Stimulated activated naive B cell treated with anti-CD40 and anti-IgM and Interleukin-4, amounts not matched to agents 10 μg/mL and 1 μg/mL and 100 μg/mL, for 72 hours (primary cell): ENCODE measurements at places on chromosomes 3 and 15.

DNA sequence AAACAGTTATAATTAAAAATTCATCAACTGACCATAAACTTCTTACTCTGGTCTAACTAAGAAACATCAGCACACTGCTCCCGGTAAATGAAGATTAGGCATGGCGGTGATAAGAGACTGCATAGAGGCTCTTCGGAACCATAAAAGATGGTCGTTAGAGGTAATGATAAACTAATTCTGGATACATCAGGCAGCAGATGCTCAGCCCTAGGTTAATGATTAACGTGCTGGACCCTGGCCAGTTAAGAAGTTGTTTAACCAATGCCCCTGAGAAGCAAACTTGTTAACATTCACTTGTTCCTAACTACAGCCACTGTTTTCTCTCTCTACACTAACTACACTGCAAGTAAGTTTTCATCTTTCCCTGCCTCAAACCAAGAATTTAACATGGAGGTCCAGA is 111.5 kb downstream of the PDZRN3 start:
- H3K27ac ChIP-seq, result no peak overlapping the region
- H3K4me3 ChIP-seq, result no peak overlapping the region
- DNase-seq, result no peak
- no peaks in the 10 kb centered on the region for H3K27me3 ChIP-seq

- no peak for DNase-seq
- H3K36me3 ChIP-seq, result no peaks in the 10 kb centered on the region
- no peak overlapping the region for H3K27ac ChIP-seq
- H3K4me1 ChIP-seq, result no peaks in the 10 kb centered on the region
Observed at GRCh38 chr3:62090066-62090465, 283.3 kb downstream of the FEZF2 start.

DNA sequence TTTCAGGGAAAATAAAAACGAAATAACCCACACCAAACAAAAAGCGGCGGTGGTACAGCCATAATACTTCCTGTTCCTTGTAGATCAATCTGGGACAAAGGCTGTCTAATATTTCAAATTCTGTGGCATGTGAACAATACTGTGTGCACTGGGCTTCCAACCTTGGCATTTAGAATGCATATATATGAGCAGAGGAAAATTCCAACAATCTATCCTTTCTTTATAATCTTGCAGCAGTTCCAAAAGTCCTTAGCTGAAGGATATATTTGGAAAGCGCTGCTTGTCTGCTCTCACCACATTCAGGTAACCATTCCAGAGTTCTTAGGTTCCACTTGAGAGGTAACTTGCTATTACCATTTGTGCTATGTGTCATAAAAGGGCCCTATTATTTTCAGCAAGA is 231.8 kb downstream of the RBMS3 start:
- H3K27me3 ChIP-seq, result peaks cover 13% of the 10 kb centered on the region
- H3K27ac ChIP-seq, result no peak overlapping the region
- H3K4me1 ChIP-seq, result peaks cover 15% of the 10 kb centered on the region
- no peak overlapping the region for H3K4me3 ChIP-seq
- no peak for DNase-seq
- no peaks in the 10 kb centered on the region for H3K36me3 ChIP-seq

DNA sequence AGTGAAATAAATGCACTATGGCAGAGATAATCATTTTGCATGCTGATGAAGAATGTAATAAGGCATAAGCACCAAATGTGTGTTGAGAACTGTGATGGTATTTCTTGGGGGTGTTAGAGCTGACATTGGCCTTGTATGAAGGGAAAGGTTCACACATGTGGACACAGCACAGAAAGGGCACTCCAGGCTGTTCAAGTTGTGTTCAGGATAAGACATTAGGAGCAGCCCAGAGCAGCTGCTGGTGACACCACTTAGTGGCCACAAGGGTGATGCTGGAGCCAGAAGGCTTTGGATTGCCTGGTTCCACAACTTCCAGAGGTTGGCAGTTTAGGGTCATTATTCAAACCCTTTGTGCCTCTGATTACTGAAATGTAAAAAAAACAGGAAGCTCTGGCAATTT is 155.4 kb downstream of the GOLGA6L6 start:
- no peak for DNase-seq
- no peaks in the 10 kb centered on the region for H3K27me3 ChIP-seq
- no peaks in the 10 kb centered on the region for H3K36me3 ChIP-seq
- H3K4me1 ChIP-seq, result no peaks in the 10 kb centered on the region
- H3K27ac ChIP-seq, result no peak overlapping the region

DNA sequence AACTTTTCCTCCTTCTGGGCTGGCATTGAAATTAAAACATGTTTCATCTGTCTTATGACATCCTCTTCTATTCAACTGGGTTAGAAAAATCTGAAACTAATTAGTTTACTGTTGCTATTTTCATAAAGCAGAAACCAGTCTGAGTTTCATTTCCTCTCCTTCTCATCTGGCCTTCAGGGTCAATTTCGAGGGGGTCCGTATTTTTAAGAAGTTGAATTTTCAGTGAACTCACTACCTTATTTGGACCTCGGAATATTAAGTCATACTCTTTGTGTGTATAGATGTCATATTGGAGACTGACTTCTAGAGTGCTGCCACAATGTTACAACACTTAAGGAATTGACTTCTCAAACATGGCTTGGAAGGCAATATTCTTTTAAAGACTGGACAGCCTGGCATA is 485.9 kb downstream of the SQOR start:
- no peaks in the 10 kb centered on the region for H3K4me1 ChIP-seq
- no peak overlapping the region for H3K4me3 ChIP-seq
- DNase-seq, result no peak

DNA sequence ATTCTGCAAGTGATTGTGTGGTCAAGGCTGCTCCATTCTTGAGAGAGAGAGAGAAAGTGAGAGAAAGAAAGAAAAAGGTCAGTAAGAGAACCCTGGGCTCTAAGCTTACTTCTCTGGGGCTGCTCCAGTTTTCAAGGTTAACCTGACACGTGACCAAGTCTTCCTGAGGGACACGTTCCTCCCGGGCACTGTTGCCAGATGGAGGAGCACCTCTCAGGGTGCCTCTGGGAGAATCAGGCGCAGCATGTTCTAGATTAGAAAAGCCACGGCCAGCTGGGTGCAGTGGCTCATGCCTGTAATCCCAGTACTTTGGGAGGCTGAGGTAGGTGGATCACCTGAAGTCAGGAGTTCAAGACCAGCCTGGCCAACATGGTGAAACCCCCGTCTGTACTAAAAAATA is 60.8 kb downstream of the ITGA11 start:
- no peak overlapping the region for H3K4me3 ChIP-seq
- H3K4me1 ChIP-seq, result peaks cover 8% of the 10 kb centered on the region
- H3K27ac ChIP-seq, result no peak overlapping the region

DNA sequence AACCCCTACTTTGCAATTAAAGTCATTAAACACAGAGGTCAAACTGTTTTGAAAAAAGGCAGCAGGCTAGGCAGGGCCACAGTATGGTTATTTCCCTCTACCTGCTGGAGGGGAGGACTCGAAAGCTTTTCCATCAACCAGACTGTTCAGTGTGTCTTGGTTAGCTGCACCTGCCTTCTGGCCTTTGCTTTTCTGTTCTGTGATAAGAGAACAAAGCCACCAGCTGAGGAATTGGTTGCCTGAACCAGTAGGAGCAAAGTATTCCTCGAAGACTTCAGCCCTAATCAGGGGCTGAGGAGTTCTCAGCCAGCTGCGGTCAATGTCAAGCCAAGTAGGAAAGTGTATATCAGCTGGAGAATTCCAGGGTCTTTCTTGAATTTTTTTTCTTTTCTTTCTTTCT is 132.5 kb downstream of the SOX2 start:
- no peaks in the 10 kb centered on the region for H3K4me1 ChIP-seq
- no peak overlapping the region for H3K4me3 ChIP-seq
- no peaks in the 10 kb centered on the region for H3K36me3 ChIP-seq
- H3K27ac ChIP-seq, result no peak overlapping the region

GRCh38 chr3:187265461-187265955 is 26.0 kb downstream of the MASP1 start:
- H3K27me3 ChIP-seq, result peaks cover 25% of the 10 kb centered on the region
- H3K4me1 ChIP-seq, result no peaks in the 10 kb centered on the region
- no peak overlapping the region for H3K27ac ChIP-seq
- no peaks in the 10 kb centered on the region for H3K36me3 ChIP-seq

GRCh38 chr15:79884204-79884596 is 12.6 kb downstream of the MTHFS start:
- peaks cover 87% of the 10 kb centered on the region for H3K36me3 ChIP-seq
- no peak overlapping the region for H3K27ac ChIP-seq
- DNase-seq, result no peak
- peaks cover 15% of the 10 kb centered on the region for H3K4me1 ChIP-seq

GRCh38 chr15:68888419-68888818 is 41.9 kb upstream of the SPESP1 start:
- peaks cover 15% of the 10 kb centered on the region for H3K27me3 ChIP-seq
- H3K4me1 ChIP-seq, result peaks cover 2% of the 10 kb centered on the region
- H3K4me3 ChIP-seq, result peak overlapping the region; percentile 82
- H3K36me3 ChIP-seq, result no peaks in the 10 kb centered on the region
- H3K27ac ChIP-seq, result no peak overlapping the region
- no peak for DNase-seq

GRCh38 chr3:176554264-176554663 is 643.0 kb downstream of the TBL1XR1 start:
- no peaks in the 10 kb centered on the region for H3K36me3 ChIP-seq
- DNase-seq, result no peak
- H3K27ac ChIP-seq, result no peak overlapping the region
- no peaks in the 10 kb centered on the region for H3K27me3 ChIP-seq
- no peak overlapping the region for H3K4me3 ChIP-seq

DNA sequence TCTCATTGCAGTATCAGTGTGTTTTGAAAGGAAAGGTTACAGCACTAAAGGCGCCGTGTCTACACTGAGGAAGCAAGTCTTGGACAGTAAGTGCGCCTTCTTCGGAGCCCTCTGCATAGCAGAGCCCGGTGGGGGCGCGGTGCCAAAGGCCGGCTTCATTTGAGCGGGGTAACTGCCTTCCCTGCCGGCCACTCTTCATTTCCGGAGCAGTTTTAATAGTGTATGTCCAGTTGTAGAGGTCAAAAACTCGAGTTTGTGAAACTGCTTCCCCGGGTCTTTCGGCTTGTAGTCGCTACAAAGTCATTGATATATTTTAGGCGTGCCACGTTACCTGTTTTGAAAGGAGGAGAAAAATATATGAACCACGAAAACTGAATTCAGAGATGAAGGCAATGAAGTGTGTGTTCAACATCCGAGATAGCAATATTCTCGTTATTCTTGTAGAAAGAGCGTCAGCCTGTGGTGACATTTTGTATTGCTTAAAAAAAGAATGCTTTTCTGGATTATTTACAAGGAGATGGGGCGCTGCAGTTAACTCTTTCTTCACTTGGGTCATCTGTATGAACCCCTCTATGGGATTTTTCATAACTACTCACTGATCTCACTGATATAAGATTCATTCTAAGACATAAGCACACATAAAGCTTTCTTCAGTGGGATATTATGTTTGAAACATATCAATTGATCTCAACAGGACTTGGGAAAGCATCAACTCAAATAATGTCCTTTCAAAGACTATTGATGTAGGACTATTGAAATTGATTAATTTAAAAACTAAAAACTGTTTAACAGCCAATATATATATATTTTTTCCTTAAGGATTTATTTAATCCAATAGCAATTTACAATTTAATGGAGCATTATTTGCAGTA is 3.0 kb downstream of the ALCAM start:
- peaks cover 2% of the 10 kb centered on the region for H3K36me3 ChIP-seq
- peaks cover 16% of the 10 kb centered on the region for H3K4me1 ChIP-seq
- no peaks in the 10 kb centered on the region for H3K27me3 ChIP-seq
- DNase-seq, result no peak
- H3K27ac ChIP-seq, result peak overlapping the region; percentile 100

GRCh38 chr3:49689046-49689907 is at the start of the genes MST1 and RNF123:
TSS of gene MST1 (minus strand) at chr3:49689474. CDS start at chr3:49688691, 783 bp downstream.
TSS of gene RNF123 (plus strand) at chr3:49689557. CDS start at chr3:49691166, 1,609 bp downstream.
- H3K27ac ChIP-seq, result peak within 1 kb of the TSS; percentile 93
- peak; percentile 90 for DNase-seq

DNA sequence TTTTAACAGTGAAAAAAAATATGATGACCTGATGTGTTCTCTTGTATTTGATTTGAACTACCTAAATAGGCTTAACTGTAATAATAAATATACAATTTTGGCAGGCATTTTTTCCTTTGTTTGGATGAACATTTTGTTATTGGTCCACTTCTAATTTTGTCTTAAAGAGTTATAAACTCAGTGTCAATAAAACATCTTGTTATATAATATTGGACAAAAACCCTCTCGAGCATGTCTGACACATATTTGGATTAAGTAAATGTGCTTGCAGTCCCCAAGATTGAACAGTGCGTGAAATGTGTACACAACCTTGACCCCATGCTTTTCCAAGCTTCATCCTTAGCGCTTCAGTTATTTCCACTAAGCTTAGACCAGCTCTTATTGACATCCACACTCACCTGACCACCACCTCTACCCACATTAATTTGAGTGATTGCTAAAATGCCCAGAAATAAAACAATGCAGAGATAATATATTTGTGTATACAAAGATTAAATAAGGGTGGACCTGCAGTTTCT is 131.7 kb upstream of the ZBED2 start:
- peaks cover 4% of the 10 kb centered on the region for H3K4me1 ChIP-seq
- H3K36me3 ChIP-seq, result peaks cover 21% of the 10 kb centered on the region
- no peak for DNase-seq
- no peak overlapping the region for H3K27ac ChIP-seq
- H3K4me3 ChIP-seq, result no peak overlapping the region

DNA sequence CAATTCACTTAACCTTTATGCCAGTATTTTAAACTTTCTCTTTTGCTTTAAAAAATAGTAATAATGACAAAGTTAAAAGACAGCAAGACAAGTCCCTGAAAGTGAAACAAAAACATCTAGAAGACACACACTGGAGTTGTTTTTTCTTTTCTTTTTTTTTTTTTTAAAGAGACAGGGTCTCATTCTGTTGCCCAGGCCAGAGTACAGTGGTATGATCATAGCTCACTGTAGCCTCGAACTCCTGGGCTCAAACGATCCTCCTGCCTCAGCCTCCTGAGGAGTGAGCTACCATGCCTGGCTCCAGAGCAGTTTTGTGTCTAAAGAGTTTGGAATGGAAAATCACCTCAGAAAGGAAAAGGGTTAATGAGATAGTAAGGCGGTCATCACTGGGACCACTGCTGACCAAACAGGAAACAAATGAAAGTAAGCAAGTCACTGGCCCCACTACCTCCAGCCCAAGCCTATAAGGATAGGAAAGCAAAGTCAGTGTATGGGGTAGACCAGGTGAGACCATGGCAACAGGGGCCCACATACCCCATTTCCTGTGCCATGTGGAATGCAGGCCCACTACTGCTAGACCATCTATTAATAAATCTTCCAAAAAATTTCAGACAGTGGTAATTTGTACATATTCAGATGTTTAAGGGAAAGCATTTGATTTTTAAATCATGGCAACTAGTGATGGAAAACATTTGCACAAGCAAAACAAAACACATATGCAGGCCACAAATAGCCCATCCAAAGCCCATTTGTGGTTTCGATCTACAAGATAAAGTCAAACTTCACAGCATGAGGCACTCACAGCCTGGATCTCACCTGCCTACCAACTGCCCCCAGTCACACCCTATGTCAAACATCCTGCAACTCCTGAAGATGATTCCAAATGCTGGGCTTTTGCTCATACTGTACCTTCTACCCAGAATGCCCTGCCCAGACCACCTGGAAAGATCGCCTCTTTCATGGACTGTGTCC is 62.6 kb downstream of the OSBPL10 start:
- H3K36me3 ChIP-seq, result peaks cover 58% of the 10 kb centered on the region
- peaks cover 73% of the 10 kb centered on the region for H3K4me1 ChIP-seq
- H3K4me3 ChIP-seq, result peak overlapping the region; percentile 73
